ENCODE measurements at places on chromosomes 7 and 10. TPM values are rescaled to one million over a fixed set of nuclear protein-coding genes. Genes with fewer than 3 reads are reported as not detected.

GRCh38 chr10:29616542-29616941 is 18.2 kb downstream of the SVIL start:
- DNase-seq, result no peak

DNA sequence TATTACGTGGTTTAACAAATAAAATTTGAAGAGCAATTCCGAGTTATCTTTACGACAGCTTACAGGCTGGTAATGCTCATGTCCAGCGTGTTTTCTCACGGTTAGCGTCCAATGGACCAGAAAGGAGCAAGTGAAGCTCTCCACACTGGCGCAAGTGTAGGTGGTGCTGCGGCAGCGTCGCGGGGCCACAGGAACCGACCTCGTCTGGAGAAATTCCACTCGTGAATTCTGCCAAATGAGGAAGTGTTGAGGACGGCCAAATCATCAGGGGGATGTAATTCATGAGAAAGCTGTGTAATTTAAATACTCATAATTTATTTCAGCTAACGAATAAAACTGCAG is 350 bp upstream of the ZNF37A start:
- no peak for DNase-seq

DNA sequence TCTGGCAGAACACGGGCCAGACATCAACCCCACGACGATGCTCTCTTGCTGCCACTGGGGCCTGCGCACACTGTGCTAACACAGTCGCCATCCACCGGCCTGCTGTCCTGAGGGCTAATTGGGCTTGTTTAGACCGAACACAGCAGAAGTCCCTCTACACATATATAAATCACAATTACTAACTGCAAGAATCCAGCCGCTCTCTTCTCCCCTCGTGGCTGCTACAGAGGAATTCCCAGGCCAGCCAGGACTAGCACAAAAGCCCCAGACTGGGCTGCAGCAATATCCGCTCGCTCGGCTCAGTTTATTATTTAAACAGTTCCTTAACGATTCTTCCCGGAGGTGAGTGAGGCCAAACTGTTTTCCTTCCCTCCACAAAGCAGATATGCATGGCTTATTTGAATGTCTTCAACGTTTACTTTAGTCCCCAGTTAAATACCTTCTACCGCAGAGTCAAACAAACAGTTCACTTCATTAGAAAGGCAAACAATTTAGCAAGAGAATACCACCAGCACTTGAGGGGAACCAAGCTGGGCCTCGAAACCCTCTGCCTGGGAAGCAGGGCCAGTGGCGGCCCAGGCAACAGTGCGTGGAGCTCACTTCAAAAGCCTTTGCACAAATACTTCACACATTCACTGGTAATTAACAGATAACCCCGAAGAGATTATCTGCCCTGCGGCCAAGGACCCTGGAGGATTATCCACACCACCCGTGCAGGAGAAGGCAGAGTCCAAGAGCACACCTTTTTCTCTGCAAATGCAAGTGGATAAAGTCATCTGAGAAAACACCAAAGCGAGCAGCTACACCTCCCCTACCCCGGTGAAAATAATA is 145.3 kb downstream of the GLI3 start:
- DNase-seq, result no peak

DNA sequence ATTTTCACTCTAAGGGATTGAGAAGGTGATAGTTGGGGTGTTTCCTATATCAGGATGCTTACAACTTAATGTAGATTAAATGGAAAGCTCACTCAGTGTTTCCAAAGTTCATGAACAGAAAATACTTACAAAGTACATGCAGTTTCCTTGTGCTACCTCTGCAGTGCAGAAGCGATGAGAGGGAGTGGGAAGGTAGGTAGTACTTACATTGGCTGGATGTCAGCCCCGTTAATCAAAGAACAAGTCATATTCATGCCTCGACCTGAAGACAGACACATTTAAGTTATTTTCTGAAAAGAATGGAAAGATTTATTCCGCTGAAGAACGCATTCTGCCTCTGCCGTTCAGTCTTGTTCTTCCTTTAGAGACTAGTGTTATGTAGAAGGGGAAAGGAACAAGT is 93.1 kb downstream of the ZMYND11 start:
- no peak for DNase-seq

DNA sequence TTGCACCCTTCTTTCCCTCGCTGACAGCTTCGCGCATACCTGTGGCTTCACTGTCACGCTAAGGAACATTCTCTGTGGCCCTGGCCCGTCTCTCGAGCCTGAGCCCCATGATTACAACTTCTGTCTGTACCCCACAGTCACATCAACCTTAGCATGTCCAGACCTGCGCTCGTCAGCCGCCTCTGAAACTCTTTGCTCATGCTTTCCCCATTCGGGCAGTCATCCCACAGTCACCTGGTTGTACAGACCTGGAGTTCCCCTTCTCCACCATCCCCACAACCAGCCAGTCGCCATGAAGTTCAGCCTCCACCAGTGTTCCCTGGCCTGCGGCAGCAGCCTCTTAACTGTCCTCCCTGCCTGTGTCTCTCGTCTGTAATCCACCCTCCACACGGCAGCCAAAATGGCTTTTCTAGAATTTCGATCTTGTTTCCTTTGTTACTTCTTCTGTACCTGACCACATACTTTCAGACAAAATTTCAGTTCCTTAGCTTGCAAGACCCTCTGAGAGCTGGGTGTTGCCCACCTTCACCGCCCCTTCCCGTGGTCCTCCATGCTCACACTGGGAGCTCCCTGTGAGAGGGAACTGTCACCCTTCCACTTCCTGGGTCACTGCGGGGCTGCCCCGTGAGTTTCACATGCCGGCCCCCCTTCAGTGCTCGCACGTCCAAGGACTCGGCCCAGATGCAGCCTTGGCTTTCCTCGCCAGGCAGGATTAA is 229.2 kb downstream of the CELF2 start:
- DNase-seq, result no peak

GRCh38 chr7:70693686-70694433 is 438.1 kb upstream of the GALNT17 start:
- DNase-seq, result peak; percentile 73

GRCh38 chr10:122968698-122969097 is 11.5 kb upstream of the PSTK start:
- DNase-seq, result no peak

The PPP1R17 gene
- total RNA-seq, result not detected

The HIF1AN gene
- total RNA-seq, result 57.6 TPM

The FAM25C gene
- total RNA-seq, result not detected
